CD14-positive monocyte (primary cell): ENCODE measurements at places on chromosomes 2 and 18.

- DNase-seq: no peak
These were observed 42.0 kb downstream of the COL5A2 start for GRCh38 chr2:189137519-189137918.

DNA sequence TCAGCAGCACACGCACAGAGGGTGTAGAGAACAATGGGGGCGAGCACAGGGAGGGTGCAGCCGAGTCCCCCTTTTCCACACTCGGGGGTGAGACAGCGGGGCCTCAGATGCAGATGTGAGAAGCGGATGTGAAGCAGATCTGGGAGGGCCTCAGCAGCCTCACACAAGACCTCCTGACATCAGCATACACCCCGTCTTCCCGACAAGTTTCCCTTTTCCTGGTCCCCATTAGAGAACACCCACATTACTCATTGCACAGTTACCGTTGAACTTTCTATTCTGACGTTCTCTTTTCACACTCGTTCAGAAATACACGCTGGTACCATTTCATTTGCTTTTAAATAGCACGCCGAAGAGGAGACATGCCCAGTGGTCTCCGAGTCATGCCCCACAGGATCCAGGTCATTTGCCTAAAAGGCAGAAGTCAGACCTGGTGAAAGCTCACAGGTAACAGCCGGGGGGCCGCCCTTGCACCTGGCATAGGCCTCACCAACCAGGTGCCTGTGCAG, 129.5 kb upstream of the ID2 start:
- DNase-seq: no peak

DNA sequence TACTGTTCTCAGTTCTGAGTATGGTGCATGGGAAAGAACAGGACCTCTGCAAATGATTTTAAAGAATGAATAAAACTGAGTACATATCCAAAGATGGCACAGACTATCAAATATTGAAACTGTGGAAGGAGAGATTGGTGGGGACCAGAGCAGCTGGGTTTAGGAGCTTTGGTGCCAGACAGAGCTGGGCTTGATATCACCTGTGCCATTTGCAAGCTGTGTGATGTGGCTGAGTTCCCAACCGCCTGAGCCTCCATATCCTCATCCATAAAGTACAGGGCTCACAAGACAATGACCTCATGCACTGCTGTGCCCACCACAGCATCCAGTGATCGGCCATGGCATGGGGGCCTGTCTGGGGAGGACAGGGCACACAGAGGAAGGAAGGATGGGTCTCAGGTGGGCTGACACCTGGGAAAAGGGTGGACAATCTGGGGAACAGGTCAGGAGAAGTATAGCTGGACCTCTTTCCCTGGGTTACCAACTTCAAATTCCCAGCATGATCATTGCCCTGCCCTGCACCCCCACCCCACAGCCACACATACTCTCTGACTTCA, 83.9 kb upstream of the RAB6C start:
- no peak for DNase-seq

DNA sequence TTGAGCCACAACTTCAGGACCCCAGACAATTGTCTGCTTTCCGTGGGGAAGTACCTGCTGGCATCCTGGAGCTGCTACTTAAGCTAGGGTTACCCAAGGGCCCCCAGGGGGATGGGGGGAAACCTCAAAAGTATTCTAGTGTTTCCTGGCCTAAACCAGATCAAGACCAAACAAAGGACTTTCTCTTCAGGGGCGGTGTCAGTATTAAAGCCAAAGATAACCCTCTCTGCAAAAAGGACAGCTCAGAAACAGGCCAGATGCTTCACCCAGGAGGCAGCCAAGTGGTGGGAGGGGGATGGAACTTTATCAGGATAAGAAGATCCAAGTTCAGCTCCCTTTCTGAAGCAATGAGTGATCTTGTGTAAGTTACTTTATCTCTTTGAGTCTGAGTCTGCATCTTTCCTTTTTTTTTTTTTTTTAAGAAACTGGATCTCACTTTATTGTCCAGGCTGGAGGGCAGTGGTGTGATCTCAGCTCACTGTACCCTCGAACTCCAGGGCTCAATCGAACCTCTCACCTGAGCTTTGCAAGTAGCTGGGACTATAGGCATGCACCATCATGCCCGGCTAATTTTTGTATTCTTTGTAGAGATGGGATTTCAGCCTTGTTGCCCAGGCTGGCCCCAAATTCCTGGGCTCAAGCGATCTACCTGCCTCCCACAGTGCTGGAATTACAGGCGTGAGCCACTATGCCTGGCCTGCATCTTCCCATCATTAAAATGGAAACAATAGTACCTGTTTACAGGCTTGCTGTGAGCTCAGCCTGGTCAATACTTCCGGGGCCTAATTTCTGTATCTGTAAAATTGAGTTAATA, 151.8 kb upstream of the PTPRM start:
- no peak for DNase-seq

DNA sequence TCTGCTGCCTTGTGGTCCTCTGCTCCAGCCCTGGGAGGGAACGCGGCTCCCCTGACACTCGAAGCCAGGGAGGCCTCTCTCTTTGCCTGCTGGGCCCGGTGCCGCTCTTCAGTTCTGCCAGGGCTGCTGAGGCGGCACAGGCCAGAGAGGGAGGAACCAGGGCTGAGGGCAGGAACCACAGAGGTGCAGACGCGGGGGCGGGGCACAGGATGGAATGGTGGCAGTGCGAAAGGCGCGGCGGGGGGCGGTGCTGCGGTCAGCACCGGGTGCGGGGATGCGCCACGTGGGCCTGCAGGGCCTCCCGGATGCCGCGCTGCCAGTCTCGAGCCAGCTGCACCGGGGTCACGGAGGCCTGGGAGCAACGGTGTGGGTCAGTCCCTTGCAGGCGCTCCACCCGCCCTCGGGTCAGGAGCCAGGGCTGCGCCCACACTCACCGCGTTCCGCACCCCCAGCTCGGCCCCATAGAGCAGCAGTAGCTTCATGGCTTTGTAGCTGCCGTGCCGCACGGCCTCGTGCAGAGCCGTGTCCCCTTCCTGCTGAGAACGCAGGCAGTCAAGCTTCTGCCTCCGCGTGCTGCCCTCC, 4.4 kb downstream of the ANKRD23 start:
- DNase-seq: no peak

DNA sequence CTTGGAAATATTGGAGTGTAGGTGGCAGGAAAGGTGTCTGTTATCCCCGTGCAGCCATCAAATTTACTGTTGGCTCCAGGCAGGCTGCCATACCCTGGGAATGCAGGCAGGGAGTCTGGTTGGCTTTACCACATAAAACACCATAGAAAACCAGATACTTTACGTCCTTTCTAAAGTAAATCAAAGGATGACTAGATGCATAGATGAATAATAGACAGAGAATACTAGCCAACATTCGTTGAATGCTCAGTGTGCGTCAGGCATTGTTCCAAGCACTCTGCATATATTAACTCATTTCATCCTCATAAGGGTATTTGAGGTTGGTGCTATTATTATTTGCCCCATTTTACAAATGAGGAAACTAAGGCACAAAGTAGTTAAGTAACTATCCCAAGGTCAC, 65.2 kb downstream of the VSNL1 start:
- DNase-seq: no peak
